ENCODE measurements at places on chromosomes 11 and 22.

DNA sequence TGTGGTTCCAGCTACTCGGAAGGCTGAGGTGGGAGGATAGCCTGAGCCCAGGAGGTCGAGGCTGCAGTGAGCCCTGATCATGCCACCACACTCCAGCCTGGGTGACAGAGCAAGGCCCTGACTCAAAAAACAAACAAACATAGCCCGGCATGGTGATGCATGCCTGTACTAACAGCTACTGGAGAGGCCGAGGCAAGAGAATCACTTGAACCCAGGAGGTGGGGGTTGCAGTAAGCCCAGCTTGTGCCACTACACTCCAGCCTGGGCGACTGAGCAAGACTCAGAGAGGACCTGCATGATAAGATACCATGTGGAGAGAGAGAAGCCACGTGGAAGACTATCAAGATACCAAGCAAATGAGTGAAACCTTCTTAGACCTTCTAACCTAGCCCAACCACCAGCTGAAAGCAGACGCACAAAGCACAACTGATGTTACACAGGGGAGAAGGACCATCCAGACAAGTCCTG, 36.1 kb downstream of the AMBRA1 start:
- no peak for DNase-seq

DNA sequence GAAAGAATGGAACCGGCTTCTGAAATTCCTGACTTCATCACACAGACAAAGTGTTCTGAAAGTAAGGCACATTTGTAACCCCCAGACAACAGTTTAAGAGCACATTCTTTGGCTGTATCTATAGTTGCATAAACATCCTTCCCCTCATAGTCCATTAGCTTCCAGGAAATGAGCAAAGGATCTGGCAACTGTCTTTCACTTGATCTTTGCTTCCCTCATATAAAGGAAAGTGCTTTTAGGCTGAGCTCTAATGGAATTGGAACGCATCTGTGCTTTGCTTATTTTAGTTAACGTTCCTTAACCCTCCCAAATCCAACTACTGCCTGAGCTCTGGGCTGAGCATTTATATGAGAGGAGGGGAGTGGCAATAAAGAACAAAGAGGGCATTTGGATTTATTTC, 76.9 kb upstream of the API5 start:
- no peak for DNase-seq

GRCh38 chr11:6988506-6988905, 31.6 kb downstream of the ZNF214 start:
- DNase-seq = no peak

- DNase-seq = no peak
Measured at GRCh38 chr22:27533105-27533745, 268.3 kb downstream of the MN1 start.

DNA sequence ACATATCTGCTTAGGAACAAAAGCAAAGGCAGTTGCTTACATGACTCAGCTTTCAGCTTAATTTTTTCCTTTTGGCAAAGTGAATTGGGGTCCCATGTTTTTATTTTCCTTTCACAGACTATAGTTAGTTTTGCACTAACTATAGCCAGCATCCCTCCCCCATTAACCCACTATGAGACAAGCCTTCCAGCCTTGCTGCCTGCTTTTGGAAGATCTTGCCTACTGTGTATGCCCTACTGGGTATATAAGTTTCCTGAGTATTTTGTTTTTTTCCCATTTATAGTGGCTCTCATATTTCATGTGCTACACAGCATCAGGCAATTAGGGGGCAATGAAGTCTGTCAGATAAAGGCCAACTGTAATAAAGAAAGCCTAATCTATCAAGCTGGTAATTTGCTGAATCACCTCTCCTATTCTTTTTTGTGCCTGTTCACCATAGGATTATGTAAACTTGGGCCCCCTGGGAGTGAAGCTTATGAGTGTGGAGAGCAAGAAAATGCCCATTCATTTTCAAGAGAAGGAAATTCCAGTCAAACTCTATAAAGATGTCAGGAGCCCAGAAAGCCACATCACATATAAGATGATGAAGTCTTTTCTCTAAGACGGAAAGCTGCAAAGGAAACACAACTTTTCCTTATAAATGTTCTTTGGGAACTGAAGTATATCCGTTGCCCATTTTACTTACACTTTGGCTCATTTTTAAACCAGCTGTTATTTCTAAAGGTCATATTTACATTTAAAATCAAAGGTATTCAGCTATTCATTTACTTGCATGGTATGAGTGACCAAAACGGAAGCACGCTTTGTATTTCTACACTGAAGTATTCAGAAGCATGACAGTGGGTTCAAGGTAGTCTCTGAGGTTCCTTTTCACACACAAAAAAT, 64.0 kb downstream of the CCDC83 start:
- no peak for DNase-seq

DNA sequence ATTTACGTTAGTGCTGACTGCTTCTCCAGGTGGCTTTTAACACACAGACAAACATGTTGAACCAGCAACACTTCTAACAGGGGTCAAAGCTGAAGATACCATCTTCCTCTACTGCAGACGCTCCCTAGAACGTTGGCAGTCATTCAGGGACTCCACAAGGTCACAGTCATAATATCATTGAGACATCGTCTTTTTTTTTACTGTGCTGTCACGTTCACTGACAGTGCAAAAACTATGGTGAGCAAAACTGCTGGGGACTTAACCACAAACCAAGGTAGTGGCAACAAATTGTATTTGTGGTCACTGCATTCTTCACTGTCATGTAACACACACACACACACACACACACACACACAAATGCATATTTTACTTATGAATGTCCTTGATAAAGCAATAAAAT, 244.9 kb downstream of the CASP12 start:
- DNase-seq = no peak

DNA sequence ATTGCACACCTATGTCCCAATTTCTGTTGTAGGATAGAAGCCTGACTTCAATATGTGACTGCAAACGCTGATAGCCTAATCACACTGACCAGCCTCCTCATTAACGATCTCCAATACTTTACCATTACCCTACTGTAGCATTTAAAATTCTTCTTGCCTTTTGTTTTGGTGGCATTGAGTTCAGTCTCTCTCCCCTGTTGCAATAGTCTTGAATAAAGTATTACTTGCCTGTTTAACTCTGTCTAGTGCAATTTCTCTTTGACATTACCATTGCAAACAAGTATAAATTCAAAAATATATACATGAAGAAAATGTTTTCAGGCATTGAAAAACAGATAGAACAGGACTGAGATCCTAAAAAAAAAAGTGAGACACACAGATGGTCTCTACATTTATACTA, 649.1 kb upstream of the B3GAT1 start:
- no peak for DNase-seq

DNA sequence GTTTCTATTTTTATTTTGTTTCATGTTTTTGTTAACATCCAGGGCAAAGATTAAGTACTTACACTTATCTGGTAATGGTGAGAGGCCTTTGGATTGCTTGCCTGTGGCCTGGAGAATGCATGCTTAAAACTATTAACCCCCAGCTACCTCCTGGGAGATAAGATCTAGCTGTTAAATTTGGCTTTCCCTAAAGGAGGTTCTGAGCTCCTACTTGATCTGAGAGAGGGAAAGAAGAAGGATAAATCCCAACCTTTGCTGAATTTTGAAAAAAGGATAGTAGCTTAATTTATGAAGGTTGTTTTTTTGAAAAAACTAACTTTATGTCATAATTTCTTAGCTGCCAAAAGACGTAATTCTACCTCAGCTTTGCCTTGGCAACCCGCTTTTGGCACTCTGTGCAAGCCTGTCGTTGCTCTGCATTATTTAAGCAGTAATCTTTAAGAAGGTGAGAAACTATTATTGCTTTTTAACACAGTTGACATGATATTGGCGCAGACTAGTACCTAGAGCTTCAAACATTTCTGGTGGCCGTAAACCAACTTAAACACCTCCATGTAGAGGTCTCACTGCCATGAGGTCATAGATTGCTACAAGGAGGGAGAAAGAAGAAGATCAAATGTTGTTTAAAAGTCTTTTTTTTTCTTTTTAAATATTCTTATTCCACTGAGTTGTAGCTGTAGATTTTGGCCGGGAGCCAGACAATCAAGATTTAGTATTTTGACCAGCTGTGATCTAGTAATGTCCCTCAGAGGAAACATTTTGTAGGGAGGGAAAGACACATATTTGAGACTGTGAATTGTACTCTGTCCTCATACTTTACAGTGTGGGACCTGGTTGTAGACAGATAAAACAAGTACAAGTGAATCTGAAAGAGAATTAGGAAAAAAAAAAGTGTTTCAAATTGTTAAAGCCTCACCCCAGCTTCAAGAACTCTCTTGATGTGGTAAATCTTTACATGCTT, 74.4 kb downstream of the WNT11 start:
- DNase-seq = no peak

DNA sequence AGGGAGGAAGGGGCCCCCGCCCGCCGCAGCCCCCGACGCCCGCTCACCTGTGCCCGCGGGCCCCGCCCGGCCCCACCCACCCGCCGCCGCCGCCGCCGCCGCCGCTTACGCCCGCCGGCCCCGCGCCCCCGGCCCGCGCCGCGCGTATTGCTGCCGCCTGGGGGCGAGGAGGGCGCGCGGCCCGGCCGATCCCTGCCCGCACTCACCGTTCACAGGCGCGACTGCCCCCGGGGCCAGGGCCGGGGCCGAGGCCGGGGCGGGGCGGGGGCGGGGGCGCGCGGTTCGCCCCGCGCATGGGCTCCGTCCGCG, 212 bp downstream of the HRAS start:
- DNase-seq = no peak

- no peak for DNase-seq
Measured at GRCh38 chr11:133995066-133995465, 38.3 kb upstream of the IGSF9B start.

- DNase-seq = no peak
Measured at GRCh38 chr11:45155058-45155551, 8.7 kb downstream of the PRDM11 start.

- DNase-seq = no peak
Measured at GRCh38 chr11:11316651-11317230, 36.3 kb downstream of the CSNK2A3 start.

DNA sequence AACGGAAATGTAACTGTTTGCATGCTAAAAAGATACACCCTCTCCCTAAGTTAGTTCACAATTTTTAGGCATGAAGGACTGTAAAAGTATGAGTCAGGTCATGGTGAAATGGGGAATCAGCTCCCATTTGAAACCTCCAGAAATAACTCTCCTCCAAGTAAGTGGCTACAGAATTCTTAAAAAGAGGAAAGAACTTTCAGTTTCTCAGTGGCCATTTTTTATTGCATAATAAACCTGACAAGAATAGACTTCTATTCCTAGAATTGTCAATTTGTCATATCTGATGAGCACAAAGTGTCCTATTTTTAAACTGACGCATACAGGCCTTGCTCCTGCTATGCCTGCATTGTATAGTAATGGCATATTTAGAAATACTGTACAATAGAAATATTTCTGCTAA, 612.2 kb downstream of the CNTN5 start:
- no peak for DNase-seq

DNA sequence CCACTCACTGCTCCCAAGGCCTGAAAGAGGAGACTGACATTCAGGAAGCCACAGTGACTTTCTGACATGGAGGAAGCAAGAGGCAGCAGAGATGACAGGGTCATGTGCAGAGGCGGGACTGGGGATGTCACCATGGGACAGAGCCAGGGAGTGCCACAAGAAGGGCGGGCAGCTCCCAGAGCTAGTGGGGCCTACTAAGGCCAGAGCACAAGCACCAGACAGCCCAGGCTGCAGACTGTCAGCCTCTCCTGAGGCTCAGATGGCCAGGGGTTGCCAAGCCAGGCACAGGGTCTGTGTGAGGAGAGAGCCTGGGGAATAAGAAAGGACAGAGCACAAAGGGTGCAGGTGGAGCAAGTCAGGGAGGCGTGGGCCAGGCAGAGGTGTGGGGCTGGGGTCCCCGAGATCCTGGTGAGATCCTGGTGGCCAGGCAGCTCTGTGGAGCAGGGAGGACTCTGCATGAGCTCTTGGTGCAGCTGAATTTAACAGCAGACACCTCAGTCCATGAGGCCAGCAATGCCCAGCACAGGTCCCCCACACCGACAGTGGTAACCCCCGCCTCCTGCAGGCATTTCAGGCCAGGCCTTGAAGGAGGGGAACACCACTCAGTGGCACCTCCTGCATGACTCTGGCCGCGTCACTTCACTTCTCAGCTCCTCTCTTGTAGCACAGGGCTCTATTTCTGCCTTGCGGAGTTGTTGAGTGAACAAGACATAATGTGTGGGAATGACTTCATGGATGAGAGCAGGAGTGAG, 52.3 kb downstream of the SGSM3 start:
- no peak for DNase-seq

DNA sequence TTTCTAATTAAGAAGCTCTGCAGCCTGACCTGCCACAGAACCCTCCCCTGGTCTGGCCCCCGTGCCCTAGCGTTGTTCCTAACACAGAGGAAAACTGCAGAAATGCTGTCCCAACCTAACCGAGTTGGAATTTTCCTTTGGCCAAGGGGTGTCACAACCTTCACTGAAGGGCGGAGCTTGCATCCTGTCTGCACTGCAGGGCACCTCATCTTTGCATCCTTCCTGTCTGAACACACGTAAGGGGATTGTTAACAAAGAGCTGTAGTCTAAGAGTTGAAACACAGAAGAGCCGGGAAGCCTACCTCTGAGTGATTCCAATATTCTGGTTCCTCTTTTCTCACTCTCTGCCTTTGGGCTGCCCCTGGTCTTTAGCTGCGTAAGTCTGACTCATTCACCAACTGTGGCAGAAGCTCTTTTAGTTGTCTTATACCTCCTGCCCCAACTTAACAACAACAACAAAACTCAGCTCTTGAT, 1.6 kb downstream of the DIXDC1 start:
- peak; percentile 21 for DNase-seq

GRCh38 chr22:27380855-27381254, 420.7 kb downstream of the MN1 start:
- no peak for DNase-seq

GRCh38 chr11:131756479-131757110, 386.2 kb downstream of the NTM start:
- DNase-seq = no peak

- no peak for DNase-seq
Measured at GRCh38 chr11:11770296-11770695, 71.5 kb upstream of the USP47 start.

DNA sequence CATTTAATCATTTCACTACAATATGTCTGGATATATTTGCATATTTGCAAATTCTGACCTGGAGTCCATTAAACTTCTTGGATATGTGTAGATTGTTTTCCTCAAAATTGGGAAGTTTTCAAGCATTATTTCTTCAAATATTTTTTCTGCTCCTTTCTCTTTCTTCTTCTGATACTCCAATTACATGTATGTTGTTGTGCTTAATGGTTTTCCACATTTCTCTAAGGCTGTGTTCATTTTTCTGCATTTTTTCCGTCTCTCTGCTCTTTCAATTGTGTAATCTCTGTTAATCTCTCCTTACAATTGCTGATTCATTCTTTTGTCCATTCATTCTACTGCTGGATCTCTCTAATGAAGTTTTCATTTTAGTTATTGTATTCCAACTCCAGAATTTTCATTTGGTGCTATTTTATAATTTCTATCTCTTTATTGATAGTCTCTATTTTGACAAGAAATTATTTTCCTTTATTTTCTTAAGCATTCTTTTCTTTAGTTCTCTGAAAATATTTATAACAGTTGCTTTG, 30.3 kb upstream of the EMID1 start:
- no peak for DNase-seq

- DNase-seq = no peak
Measured at GRCh38 chr11:62506413-62507124, 40.0 kb downstream of the AHNAK start.

Data from activated naive CD8-positive, alpha-beta T cell treated with anti-CD3 and anti-CD28 coated beads for 36 hours (primary cell).